Effector CD8-positive, alpha-beta T cell (primary cell): ENCODE measurements at places on chromosomes 12 and 14.

DNA sequence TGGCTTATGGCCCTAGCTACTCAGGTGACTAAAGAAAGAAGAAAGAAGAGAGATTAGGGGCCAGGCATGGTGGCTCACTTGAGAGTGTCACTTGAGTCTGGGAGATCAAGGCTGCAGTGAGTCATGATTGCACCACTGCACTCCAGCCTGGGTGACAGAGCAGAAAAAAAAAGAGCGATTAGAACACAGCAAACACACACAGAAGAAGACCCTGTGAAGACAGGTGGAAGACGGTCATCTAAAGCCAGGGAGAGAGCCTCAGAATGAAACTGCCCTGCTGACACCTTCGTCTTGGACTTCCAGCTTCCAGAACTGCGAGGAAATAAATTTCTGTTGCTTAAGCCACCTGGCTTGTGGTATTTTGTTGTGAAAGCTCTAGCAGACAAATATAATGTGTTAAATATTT, 17.5 kb upstream of the PPP1CC start:
- DNase-seq: no peak

DNA sequence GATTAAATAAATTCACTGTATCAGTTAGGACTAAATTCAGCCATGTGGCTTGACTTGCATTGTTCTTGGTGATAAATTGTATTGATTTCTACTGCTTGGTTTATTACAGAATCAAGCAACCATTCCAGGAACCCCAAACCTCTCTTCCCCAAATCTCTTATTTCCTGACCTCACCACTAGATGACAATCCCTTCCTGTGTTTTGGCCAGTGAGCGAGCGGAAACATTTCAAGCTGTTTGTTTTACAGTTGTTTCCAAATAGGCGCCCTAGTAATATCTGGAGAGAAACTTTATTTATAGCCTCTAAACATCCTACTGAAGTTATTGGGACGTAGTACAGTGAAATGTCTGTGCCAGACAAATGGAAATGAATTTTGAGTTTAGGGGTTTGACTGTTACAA, 161.1 kb downstream of the SNAPC1 start:
- DNase-seq: no peak

DNA sequence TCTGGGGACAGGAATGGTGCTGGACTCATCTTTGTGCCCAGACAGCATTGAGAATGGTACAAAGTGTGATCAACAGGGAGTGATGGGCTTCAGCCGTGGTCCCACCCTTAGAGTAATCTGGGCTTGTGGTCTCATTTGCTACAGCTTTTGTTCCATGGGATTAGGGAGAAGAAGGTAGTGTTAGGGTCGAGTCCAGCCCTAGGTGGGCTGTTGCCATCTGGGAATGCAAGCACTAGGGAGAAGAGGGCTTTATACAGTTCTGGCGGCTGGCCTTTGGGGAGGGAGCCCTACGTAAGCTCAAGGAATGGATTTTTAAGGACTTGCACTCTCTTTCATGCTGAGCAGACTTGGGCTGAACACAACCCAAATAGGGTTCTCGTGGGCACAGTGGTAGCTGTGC, 4.9 kb downstream of the PLEKHG3 start:
- DNase-seq: no peak

- no peak for DNase-seq
These were observed 28.1 kb upstream of the RAB21 start for GRCh38 chr12:71726548-71726947.

- DNase-seq: no peak
These were observed 170.2 kb upstream of the PZP start for GRCh38 chr12:9378430-9378835.

GRCh38 chr12:121391619-121392324, 8.1 kb upstream of the RNF34 start:
- no peak for DNase-seq

DNA sequence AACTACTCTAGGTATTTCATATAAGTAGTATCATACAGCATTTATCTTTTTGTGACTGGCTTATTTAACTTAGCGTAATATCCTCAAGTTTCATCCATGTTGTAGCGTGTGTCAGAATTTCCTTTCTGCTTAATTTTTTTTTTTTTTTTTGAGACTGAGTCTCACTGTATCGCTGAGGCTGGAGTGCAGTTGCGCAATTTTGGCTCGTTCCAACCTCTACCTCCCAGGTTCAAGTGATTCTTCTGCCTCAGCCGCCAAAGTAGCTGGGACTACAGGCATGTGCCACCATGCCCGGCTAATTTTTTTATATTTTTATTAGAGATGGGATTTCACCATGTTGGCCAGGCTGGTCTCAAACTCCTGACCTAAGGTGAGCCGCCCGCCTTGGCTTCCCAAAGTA, 28.9 kb downstream of the PNMA1 start:
- DNase-seq: no peak

DNA sequence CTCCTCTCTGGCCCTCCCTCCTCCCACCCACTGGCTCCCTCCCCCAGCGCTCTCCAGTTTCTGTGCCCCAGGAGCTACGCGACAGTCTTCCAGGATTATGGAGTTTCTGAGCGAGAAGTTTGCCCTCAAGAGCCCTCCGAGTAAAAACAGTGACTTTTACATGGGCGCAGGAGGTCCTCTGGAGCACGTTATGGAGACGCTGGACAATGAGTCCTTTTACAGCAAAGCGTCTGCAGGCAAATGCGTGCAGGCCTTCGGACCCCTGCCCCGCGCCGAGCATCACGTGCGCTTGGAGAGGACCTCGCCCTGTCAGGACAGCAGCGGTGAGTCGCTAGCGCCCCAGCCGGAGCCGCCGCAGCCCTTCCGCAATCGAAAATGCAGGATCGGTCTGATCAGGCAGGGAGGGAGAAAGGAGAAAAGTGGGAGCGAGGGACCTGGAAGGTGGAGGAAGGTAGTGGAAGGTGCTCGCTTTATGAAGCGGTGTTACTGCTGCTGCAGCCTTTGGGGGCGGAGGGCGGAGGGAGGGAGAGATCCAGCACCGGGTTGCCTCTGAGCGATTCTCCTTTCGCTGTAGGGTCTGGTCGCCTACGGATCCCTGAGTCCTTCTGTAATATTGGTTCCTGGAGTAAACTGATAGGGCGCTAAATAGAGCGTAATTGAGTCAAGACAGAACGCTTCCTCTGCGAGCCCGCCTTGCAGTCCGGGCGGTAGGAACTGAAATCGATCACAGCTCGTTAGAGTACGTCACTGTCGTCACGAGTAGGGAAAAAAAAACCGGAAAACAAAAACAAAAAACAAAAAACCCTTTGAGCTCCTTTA, at the start of gene ALX1:
ALX1 (plus strand) TSS at position 56 of the 819 bp plus-strand sequence; CDS start at position 98, 42 bp downstream.
- no peak for DNase-seq

DNA sequence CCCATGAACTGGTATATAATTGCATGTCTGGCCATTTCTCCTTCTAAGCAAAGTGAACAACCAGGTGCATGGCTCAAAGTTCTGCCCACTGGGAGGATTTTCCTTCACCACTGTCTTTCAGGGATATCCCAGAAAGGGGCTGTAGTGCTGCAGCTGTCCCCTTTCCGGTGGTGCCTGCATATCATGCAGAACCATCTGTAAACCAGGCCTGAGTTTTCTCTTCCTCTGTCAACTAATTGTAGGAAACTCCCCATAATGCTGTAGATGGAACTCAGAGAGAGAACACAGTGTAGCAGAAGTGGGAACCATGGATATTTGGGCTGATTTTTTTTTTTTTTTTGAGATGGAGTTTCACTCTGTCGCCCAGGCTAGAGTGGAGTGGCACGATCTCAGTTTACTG, 45.6 kb upstream of the CRY1 start:
- no peak for DNase-seq
